ENCODE measurements at places on chromosomes 12 and 14.

DNA sequence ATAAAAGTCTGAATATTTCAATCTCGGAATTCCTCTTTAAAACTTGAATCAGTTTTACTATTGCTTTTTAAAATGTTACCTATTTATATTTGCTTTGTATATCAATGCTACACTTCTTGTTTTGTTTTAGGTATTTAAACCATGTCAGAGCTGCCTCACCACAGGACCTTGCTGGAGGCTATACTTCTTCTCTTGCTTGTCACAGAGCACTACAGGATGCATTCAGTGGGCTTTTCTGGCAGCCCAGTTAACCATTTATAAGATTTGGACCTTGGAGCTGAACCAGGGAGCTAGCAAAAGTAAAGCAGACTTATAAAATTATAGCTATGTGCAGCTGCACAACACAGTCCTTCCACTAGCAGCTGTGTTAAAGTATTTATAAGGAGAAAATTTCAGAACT is 12.8 kb downstream of the TRMT5 start:
- no peak for DNase-seq

DNA sequence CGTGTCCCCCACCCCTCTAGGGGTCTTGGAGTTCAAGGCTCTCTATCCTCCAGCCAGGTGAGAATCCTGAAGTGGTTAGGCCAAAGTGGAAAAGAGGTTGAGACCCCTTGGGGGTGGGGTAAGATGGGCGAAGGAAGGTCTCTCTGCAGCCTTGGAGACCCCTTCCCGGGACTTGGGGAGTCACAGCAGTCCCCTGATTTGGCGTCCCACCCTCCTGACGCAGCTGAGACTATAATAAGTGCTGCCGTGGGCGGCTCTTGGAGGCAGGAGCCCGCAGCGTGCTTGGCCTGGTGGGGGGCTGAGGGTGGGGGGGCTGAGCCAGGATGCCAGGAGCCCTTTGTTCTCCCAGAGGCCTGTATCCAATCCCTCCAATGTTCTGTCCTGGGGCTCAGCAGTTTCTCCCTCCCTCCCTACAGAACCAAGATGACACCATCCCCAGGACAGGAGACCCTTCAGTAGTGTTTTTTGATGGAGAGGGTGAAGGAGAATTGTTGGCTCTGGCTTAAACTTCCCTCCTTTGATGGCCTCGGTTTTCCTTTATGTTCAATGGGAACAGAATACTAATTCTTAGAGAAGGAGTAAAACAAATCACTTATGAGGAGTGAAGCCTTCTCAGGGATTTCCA is 1.5 kb upstream of the AGAP2 start:
- DNase-seq = no peak

GRCh38 chr12:113464452-113464775 is 7.3 kb downstream of the LHX5 start:
- no peak for DNase-seq

- no peak for DNase-seq
Measured at GRCh38 chr12:110344657-110345056, 58.9 kb downstream of the ANAPC7 start.

GRCh38 chr12:59452746-59453145 is 143.1 kb upstream of the SLC16A7 start:
- DNase-seq = no peak

DNA sequence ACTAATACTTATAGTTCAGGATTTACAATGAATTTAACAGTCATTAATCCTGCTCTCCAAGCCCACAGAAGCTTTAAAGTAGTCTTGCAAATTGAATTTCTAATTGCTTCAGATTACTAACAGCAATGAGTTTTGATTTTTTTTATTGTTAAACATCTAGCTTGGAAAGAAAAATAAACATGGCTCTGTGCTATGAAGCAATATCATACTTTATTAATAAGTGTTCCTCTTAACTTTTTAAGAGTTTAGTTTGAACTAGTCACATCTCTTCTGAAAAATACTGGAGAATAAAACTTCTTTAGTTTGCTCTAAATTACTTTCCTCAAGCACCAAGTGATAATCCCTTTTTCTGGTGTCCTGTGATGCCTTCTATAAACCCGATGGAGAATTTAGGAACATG is 250.2 kb downstream of the TRHDE start:
- no peak for DNase-seq

DNA sequence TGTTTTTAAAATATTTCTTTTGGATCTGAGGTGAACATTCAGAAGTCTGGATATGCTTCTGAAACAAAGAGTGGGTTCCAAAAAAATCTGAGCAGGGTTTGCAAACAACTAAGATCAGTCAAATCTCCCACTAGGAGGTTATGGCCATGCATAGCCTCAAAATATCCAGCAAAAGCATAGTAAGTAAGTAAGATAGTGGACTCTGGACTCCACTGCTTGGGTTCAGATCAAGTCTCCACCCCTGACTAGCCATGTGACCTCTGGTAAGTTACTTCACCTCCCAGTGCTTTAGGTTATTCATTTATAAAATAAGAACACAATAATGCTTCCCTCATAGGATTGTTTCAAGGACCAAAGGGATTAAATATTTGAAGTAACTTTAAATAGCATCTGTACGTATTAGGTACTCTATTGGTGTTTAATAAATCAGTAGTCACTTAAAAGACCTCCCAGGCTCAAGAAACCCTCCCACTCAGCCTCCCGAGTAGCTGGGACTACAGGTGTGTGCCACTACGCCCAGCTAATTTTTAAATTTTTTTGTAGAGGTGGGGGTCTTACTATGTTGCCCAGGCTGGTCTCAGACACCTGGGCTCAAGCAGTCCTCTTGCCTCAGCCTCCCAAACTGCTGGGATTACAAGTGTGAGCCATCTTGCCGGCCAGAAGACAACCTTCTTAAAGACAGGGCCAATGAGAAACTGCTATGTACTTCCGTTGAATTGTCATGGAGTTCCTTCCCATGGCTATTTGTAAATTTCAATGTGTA is 95.7 kb upstream of the SOX5 start:
- no peak for DNase-seq

DNA sequence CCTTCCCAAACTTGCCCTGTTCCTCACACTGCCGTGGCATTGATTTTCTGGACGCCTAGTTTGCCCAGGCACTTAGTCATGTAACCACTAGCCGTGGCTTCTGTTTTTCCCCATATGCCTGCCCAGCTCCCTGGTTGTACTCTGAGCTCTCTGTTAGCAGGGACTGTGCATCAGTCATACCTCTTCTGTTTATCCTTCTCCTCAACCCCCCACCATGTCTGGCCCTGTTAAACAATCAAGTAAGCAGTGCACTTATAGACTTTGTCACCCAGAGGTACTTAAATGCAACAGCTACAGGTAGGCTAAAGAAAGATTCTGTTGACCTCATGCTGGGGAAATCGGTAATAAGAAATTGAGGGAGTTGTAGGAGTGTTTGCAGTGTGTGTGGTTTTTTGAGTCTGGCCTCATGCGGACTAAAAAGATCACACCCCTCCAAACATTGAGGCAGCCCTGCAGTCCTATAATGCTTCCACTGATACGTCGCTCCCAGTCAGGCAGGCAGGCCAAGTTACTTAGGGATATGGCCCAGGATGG is 17.0 kb downstream of the UBE3B start:
- no peak for DNase-seq

DNA sequence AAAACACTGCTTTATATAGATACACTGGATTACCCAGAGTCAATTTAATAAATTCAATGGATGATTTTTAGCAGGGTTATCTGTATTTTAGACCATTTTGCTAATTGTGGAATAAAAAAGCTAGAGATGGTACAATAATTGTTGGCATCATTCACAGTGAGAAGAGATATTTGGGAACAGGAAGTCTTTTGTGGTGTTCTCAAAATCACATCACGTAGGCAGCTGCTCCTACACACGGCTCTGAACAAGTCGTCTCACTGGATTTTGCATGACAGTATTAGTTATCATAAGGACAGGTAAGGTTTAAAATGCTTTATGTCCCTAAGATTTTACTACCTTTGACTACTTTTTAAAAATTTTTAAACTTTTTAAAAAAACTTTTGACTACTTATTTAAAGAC is 52.0 kb downstream of the PAPLN start:
- no peak for DNase-seq

- DNase-seq = no peak
Measured at GRCh38 chr12:68078737-68079136, 80.8 kb downstream of the IFNG start.

- DNase-seq = no peak
Measured at GRCh38 chr12:106248846-106249371, 1.1 kb upstream of the CKAP4 start.
